ENCODE measurements at places on chromosomes 16 and 17.
A peak's percentile ranks its signal among the peaks of the same experiment; 100 is the strongest.

GRCh38 chr17:76845541-76846017 lies 22.6 kb upstream of the MGAT5B start:
- no peak for DNase-seq

DNA sequence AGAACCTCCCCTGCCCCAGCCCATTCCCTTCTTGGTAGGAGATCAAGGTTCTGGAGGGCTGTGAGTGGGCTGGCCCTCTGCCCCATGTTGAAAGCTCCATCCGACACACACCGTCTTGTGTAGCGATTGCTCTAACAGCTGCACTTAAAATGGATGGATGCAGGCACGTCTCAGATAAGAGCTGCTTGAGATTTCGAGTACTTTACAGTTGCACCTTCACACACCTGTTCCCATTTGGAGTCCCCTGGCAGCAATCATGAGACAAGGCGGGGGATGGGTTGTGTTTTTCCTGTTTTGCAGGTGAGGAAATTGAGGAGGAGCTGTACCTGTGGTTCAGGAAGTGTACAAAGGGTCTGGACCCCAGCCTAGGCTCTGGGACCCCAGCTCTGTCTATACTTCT lies 25.6 kb upstream of the TAC4 start:
- no peak for DNase-seq

DNA sequence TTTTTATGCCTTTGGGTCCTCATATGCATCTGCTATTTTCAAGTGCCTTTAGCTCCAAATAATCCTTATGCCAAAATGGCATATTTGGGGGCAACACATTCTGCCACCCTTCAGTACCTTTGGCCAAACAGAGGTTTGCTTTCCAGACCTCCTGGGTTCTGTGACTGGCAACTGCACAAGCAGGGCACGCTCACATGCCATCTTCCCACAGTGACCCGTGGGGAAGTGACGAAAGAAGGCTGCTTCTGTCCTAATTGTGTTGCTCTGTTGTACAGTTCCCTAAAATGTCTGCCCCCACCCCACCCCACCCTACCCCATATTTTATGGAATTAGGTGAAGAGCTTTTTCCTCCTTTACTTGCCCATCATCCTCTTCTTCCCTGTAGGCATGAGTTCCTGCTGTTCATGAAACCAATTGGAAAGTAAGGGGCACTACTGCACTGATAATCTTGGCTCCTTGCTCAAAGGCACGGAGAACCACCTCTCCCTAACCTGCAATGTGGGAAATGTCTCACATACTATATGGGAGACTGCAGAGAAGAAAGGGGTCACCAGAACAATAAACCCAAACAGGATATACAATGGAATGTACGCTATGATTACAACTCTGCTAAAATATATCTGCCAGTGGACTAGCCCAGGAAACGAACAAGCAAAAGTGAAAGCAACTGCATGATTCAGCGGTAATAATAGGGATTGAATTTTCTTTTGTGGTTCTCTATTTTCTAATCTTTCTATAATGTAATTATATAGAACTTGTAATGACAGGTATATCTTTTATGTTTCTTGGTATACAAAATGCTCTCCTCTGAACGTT lies 3.3 kb upstream of the SLFN12L start:
- DNase-seq, result no peak

- DNase-seq, result no peak
These were observed 32.6 kb downstream of the PMP22 start for GRCh38 chr17:15232517-15232915.

GRCh38 chr17:82317394-82318168 lies at the start of gene CD7:
TSS of gene CD7 (minus strand) at chr17:82317608. CDS start at chr17:82317495, 113 bp downstream.
- peak; percentile 53 for DNase-seq

- DNase-seq, result no peak
These were observed 6.9 kb downstream of the ADCY9 start for GRCh38 chr16:4109250-4109736.

DNA sequence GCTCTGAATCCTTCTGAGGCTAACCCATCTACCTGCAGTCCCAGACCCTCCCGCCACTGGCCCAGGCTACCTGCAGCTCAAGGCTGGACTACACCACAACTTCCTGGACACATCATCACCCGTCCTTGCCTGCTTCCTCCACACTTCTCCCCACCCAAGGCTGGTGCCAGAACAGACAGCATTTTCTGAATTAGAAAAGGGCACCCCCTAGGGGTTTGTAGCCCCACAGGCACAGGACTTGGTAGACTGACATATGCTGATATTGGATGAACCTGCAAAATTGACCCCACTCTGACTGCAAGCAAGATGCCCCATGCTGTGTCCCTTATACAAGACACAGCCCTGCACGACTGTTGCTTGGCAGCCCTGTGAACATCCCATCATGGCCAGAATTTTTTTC lies 271.5 kb upstream of the C16orf82 start:
- no peak for DNase-seq

GRCh38 chr17:58412961-58413586 lies 4.3 kb downstream of the RNF43 start:
- no peak for DNase-seq

GRCh38 chr17:31595076-31595475 lies 203.6 kb downstream of the RAB11FIP4 start:
- no peak for DNase-seq

DNA sequence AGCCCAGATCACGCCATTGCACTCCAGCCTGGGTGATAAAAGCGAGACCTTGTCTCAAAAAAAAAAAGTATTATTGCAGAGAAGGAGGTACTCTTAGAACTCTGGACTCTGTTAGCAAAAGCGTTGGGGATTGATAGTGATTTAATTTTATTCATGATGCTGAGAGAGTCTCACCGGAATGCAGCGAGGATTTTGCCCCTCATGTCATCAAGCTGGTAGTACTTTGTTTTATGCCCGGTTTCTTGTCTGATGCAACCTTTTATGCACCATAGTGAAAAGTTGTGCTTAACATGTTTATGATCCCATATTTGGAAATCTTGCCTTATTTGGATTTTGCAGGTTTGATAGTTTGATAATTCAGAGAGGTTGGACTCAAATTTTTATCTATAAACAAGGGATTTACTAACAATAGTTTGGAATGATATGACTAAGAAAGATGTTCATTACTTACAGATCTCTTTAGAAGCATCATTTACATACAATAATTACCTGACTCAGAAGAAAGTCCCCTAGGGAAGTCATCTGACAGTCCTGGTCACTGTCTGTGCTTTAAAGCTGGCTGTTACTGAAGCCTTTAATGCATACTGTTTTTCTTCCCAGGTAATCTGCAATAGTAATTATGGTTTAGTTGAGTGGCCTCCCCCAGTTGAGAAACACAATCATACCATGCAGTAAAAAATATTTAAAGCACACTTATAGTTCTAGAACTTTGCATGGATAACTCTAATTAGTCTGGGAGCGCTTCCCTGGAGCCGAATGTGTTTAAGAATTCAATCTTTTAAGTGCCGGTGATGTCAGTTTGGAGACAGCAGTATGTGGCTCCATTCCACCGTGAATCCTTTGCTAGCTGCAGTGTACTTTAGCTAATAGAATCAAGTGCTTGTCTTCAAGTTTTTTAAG lies 120.9 kb downstream of the PRKCA start:
- DNase-seq, result no peak

GRCh38 chr17:350706-351448 lies 1.7 kb downstream of the RPH3AL start:
- no peak for DNase-seq

GRCh38 chr17:59637611-59638310 lies 18.1 kb downstream of the CLTC start:
- DNase-seq, result no peak

DNA sequence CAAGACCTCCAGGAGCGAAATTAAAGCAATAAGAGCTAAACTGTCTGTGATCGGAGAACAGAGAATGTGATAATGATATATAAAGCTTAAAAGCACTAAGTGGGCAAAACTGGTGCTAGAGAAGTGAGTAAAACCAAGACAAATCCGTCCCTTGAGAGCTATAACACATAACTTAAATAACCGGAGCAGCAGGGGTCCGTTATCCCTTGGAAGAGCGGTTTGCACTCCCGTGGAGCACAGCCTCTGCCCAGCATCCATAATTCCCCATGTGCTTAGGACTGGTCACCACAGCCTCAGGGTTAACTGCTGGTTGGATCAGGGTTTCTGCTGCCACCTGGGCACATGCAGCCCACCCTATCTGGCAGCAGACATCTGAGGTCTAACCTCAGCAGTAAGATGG lies 489.0 kb downstream of the NPIPA7 start:
- no peak for DNase-seq

DNA sequence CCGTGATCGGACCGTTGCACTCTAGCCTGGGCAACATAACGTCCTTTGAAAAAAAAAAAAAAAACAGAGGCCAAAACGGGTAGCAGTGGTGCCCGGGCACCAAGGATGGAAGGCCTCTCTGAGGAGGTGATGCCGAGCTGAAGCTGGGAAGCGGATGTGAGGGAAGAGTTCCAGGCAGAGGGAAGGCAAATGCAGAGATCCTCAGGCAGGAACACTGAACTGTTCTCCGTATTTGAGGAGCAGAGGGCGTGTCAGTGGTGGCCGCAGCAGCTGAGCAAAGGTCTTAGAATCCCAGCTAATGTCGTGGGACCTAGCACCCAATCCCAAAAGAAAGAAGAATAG lies 656 bp upstream of the KCTD13 start:
- DNase-seq, result no peak

- no peak for DNase-seq
These were observed 7.3 kb upstream of the SREBF1 start for GRCh38 chr17:17844079-17844478.

DNA sequence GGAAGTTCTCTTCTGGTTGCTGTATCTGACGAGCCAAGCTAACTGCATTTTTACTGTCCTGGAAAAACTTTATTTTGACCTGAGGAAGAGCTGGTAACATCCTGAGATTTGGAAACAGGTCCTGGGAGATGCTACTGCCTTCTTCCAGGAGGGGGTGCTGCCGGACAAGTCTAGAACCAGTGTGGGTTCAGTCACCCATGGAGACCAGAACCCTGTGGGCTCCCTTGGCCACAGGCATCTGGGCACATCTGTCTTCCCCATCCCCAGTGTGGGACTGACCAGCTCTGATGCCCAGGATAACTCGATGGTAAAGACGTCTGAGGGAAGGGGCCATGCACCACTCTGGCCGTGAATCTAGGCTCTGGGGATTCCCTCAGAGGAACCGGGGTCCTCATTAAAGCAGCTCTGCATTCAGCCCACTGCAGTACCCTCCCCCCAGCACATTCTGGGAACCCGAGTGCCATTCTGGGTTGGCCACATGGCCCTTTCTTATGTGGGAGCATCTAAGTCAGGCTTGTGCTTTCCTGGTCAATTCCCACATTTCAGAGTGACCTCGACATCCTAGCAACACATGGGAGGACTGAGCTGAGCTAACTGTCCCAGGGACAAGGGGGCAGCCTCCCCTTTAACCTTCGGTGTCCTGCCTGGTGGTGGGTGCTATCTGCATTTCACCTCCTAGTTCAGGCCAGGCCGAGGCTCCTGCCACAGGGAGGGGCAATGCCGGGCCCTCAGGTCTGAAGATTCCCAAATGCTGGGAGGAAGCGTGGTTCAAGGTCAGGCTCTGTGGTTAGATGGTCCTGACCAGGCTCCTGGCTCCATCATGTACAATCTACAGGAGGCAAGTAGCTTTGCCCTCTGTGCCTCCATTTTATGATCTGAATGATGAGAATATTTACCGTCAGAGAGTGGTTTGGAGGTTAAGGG lies 6.4 kb downstream of the C16orf86 start:
- DNase-seq, result no peak

- DNase-seq, result no peak
These were observed 8.9 kb downstream of the CTRL start for GRCh38 chr16:67922740-67923139.

GRCh38 chr16:46649588-46650253 lies 28.5 kb upstream of the SHCBP1 start:
- DNase-seq, result no peak

DNA sequence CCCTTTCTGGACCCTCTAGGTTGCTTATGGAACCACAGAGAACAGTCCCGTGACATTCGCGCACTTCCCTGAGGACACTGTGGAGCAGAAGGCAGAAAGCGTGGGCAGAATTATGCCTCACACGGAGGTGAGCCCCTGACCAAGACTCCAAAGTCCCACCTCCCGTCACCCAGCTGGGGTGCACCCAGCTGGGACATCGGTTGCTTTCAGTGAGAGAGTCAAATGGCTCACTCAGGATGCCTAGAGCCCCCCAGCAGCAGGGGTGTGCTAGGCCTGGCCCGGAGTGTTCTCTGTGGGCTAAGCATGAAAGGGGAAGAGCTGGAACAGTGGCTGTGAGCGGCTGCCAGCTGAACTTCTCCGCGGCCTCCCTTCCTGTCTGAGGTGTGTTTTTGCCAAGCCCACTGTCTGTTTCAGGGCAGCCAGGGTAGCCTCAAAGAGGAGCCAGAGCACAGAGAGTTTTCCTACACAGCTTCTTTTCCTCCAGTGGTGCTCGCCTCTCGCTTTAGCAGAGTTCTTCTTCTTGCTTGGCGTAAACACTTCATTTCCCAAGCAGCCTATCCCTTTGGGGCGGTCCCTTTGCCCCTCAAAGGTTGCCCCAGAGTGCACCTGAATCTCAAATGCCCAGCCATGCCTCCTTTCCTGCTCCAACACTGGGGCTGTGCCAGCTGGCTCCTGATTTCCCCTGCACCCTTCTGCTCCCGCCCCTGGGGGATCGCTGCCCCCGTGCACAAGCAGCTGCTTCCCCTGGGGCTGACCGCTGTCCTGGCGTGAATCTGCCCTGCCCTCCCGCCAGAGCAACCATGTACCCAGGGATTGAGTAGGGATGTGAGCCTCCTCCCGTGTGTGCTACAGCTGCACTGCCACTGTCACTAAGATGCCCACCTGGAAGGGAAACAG lies 2.6 kb upstream of the CHAD start:
- no peak for DNase-seq

- no peak for DNase-seq
These were observed 16.4 kb downstream of the FAM20A start for GRCh38 chr17:68584581-68585303.

- DNase-seq, result no peak
These were observed 31.9 kb downstream of the MSI2 start for GRCh38 chr17:57288040-57288772.

DNA sequence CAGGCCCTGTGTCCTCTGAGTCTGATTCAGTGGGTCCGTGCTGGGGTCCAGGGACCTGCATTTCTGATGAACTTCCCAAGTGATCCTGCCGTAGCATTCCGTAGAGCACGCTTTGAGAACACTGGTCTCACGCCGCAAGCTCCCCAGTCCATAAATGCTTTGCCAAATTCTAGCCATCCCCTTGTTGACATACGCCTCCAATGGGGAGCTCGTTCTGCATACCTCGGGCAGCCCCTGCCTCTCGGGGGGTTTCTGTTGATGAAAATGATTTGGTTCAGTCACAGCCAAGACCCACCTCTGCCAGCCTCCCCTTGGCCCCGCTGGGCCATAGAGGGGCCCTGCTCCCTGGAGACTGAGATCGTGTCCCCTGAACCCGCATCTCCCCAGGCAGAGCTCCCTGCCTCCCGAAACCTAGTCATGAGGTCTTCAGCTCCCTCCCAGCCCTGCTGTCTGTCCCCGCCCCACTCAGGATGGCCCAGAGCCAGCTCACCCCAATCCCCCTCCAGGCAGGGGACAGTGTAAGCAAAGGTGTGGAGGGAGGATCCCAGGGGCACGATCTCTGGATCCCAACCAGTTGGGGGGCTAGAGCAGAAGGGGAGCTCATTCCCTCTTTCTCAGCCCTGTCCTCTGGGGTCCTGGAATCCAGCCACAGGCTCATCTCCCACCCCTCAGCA lies 16.2 kb upstream of the SPNS2 start:
- DNase-seq, result no peak

GRCh38 chr17:47338026-47338425 lies 14.3 kb downstream of the EFCAB13 start:
- no peak for DNase-seq

Data from stimulated activated CD8-positive, alpha-beta memory T cell treated with anti-CD3 and anti-CD28 coated beads, Interleukin-15, amount 100 ng/mL, for 4 hours (primary cell).